ENCODE measurements at places on chromosomes 5 and 9.

GRCh38 chr5:73812962-73813588 is 187.1 kb downstream of the ARHGEF28 start:
- DNase-seq = no peak

GRCh38 chr9:112051812-112052211 is 123.3 kb downstream of the SUSD1 start:
- no peak for DNase-seq

GRCh38 chr9:136671646-136672430 is 9.1 kb downstream of the EGFL7 start:
- DNase-seq = no peak

- DNase-seq = no peak
Measured at GRCh38 chr5:145562931-145563330, 272.2 kb downstream of the PRELID2 start.

- no peak for DNase-seq
Measured at GRCh38 chr5:179120421-179120861, 60.3 kb downstream of the ZNF354C start.

Data from heart right ventricle (tissue), 16 donors.